Calu3 (cell line): ENCODE measurements at places on chromosomes 3 and 15.

- H3K27me3 ChIP-seq = no peaks in the 10 kb centered on the region
- no peak for DNase-seq
- peak overlapping the region; percentile 89 for H3K4me3 ChIP-seq
- H3K27ac ChIP-seq = peak overlapping the region; percentile 93
- H3K4me1 ChIP-seq = peaks cover 42% of the 10 kb centered on the region
Observed at GRCh38 chr3:128054367-128054766, 2.1 kb downstream of the SEC61A1 start.

- H3K36me3 ChIP-seq = no peaks in the 10 kb centered on the region
- H3K4me3 ChIP-seq = no peak overlapping the region
- no peaks in the 10 kb centered on the region for H3K27me3 ChIP-seq
Observed at GRCh38 chr3:78978037-78978436, 789.8 kb downstream of the ROBO1 start.

GRCh38 chr3:128021768-128022372, 30.4 kb upstream of the SEC61A1 start:
- H3K27me3 ChIP-seq = peaks cover 48% of the 10 kb centered on the region
- no peak overlapping the region for H3K27ac ChIP-seq
- H3K4me1 ChIP-seq = no peaks in the 10 kb centered on the region
- no peak overlapping the region for H3K4me3 ChIP-seq
- DNase-seq = no peak

- H3K36me3 ChIP-seq = no peaks in the 10 kb centered on the region
- peaks cover 76% of the 10 kb centered on the region for H3K27me3 ChIP-seq
- no peak overlapping the region for H3K27ac ChIP-seq
- H3K4me1 ChIP-seq = no peaks in the 10 kb centered on the region
- no peak for DNase-seq
Observed at GRCh38 chr3:39268549-39268900, 11.3 kb downstream of the CX3CR1 start.

DNA sequence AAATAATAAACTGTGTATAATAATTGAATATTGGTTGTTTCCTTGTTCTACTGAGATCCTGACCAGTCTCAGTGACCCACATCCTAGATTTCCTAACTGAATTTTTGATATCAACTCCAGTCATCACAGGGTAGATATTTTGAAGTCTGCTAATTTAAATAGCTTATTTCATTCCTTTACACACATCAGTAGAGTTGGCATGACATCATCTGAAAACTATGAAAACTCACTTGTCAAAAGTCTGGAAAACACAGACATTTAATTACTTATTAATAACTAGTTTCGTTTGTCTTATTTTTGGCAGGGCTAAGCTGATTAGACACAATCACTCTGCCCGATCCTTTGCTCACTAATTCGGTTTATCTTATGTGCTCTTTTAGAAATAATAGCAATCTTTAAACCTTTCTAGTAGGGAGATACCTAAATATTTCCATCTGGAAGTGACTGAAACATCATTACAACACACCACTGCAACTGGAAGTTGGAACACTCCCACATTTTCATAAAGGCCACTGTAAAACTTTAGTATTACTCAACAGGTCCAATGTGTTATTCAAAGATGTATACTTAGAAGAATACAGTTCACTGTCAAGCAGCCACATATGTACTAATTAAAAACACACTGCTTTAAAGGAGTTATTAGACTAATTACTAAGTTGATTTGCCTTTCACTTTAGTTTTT, 198.4 kb upstream of the ZNF717 start:
- no peaks in the 10 kb centered on the region for H3K27me3 ChIP-seq
- DNase-seq = no peak
- H3K36me3 ChIP-seq = no peaks in the 10 kb centered on the region
